ENCODE measurements at places on chromosomes 1 and 21. TPM values are rescaled to one million over a fixed set of nuclear protein-coding genes. Genes with fewer than 3 reads are reported as not detected.

DNA sequence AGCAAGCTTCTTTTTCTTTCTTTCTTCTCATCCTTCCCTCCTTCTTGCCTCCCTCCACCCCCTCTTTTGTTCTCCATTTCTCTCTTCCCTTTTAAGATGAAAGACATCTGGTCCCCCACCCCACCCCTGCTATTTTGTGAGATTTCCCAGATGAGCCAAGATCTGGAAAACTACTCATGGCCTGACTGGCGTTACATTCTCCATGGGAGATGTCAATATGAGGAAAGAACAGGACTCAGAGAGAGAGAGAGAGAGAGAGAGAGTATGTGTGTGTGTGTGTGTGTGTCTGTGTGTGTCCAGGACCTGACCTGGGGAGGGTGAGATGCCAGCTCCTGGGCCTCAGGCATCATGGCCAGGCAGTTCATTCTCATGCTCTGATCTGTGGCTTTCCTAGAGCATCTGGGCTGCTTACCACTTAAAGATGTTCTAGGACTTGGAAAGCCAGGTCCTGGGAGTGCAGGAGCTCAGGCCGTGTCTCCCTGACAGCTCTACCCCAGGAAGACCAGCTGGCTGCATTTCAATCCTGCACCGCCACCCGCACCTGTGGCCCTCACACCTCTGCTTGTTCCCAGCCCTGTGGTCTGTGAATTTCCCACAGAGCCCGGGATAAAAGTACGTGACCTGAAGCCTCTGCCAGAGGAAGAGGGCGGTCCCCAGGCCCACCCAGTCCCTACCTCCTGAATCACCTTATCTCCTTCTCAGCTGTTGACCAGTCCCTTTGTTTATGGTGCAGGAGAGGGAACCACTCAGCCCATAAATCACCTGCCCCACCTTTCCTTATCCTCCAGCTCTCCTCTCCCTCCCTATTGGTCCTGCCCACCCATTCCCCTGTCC is 3.2 kb upstream of the BEST4 start:
- no peaks in the 10 kb centered on the region for H3K27me3 ChIP-seq
- H3K27ac ChIP-seq, result no peak overlapping the region
- H3K36me3 ChIP-seq, result no peaks in the 10 kb centered on the region
- H3K4me3 ChIP-seq, result no peak overlapping the region
- DNase-seq, result no peak

- peak; percentile 57 for DNase-seq
- peaks cover 7% of the 10 kb centered on the region for H3K4me1 ChIP-seq
- H3K27ac ChIP-seq, result peak overlapping the region; percentile 78
- no peaks in the 10 kb centered on the region for H3K27me3 ChIP-seq
These were observed 667 bp downstream of the TMEM50B start for GRCh38 chr21:33478935-33479678.

DNA sequence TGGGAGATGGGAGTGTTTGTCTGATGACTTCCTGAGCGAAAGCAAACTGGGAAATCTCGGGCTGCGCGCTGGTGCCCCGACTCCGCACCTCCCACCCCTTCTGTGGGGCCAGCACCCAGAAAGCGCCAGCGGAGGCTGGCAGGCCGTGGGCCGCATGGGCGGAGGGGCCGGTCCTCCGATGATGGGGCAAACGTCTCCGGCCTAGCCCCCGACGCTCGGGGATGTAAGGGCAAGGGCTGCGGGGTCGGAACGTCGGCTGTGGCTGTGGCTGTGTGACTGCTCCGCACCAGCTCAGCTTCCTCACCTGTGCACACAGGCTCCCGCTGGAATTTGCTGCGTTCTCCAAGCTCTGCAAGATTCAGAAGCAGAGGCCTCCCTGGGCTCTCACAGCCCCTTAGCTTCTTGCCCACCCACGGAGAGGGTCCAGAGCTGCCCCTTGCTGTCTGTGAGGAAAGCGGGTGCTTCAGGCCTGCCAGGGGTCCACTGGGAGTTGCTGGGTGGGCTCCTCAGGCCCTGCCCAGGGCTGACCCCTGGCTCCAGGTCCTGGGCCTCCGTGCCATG is 35.0 kb downstream of the COL18A1 start:
- DNase-seq, result no peak
- peaks cover 12% of the 10 kb centered on the region for H3K4me1 ChIP-seq
- no peak overlapping the region for H3K4me3 ChIP-seq
- peak overlapping the region; percentile 84 for H3K27ac ChIP-seq

DNA sequence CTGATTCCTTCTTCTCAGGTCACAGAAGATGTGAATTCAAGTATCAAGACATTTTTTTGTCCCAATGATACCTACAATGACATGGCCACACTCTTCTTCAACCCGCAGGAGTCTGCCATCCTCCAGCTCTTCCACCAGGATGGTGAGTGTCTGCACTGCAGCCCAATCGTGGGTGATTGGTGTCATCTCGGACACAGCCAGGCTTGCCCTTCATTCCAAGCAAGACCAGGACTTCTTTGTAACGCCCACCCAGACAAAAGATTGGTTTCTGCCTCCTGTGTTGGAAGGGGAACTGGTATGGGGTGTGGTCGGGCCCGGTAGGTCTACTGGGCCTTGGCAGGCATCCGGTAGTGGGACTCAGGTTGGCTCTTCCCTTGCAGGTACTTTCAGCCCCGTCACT is 14.1 kb downstream of the NPPA start:
- peaks cover 2% of the 10 kb centered on the region for H3K36me3 ChIP-seq
- no peak overlapping the region for H3K27ac ChIP-seq
- no peak overlapping the region for H3K4me3 ChIP-seq
- no peaks in the 10 kb centered on the region for H3K4me1 ChIP-seq

Gene KRTAP19-1
- not detected for total RNA-seq

DNA sequence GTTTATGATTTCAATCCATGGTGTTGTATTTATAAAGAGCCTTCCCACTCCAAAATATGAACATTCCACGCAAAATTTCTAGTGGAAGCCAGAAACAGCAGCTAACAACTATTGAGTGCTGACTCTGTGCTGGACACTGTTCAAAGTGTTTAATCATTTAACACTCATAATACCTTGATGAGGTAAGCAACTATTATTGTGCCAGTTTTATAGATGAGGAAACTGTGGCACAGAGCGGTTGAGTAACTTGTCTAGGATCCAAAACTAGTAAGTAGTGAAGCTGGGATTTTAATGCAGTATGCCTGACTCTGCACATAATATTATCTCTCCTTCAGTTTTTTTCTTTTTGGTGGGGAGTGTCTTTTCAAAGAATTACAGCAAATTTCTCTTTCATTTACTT is 228.3 kb downstream of the SLC35F3 start:
- no peaks in the 10 kb centered on the region for H3K4me1 ChIP-seq
- no peak for DNase-seq
- no peak overlapping the region for H3K27ac ChIP-seq
- no peaks in the 10 kb centered on the region for H3K27me3 ChIP-seq
- no peak overlapping the region for H3K4me3 ChIP-seq

- H3K27ac ChIP-seq, result no peak overlapping the region
- H3K27me3 ChIP-seq, result no peaks in the 10 kb centered on the region
- no peak for DNase-seq
- H3K4me1 ChIP-seq, result no peaks in the 10 kb centered on the region
- H3K4me3 ChIP-seq, result no peak overlapping the region
These were observed 52.0 kb upstream of the TINAGL1 start for GRCh38 chr1:31524186-31524901.

DNA sequence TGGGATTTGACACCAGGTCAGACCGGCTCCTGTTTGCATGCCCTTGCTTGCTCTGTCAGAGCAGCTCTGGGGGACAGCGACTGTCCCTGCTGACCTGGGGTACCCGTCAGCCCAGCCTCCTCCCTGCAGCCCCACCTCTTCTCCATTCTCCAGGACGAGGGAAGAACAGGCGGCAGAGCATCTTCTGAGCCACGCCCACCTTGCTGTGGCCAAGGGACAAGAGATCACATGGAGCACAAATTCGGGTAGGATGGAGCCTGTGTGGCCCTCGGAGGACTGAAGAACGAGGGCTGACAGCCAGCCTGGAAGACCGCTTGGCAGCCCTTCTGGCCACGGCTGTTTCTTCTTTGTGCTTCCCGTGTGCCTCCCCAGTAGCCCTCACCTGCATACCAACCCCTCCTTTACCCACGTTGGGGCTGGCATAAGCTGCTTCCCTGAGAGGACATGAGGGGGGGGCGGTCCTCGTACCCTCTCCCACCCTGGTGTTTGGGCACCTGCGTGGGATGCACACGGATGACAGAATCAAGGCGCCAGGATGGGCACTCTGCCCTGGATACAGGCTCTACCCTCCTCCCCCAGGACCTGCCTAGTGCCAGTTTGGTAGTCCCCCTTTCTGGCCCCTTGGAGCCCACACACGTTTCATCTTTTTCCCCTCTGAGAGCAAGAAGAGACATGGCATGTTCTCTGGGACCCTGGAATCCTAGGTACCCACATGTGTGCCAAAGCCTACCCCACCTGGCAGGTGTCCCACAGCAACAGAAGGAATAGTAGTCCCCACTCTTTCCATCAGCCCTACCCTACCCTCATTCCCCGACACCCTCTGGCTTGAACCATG is 26.9 kb downstream of the CDK18 start:
- H3K4me3 ChIP-seq, result no peak overlapping the region
- no peaks in the 10 kb centered on the region for H3K27me3 ChIP-seq
- no peaks in the 10 kb centered on the region for H3K36me3 ChIP-seq
- H3K27ac ChIP-seq, result no peak overlapping the region
- H3K4me1 ChIP-seq, result peaks cover 3% of the 10 kb centered on the region
- peak; percentile 31 for DNase-seq

DNA sequence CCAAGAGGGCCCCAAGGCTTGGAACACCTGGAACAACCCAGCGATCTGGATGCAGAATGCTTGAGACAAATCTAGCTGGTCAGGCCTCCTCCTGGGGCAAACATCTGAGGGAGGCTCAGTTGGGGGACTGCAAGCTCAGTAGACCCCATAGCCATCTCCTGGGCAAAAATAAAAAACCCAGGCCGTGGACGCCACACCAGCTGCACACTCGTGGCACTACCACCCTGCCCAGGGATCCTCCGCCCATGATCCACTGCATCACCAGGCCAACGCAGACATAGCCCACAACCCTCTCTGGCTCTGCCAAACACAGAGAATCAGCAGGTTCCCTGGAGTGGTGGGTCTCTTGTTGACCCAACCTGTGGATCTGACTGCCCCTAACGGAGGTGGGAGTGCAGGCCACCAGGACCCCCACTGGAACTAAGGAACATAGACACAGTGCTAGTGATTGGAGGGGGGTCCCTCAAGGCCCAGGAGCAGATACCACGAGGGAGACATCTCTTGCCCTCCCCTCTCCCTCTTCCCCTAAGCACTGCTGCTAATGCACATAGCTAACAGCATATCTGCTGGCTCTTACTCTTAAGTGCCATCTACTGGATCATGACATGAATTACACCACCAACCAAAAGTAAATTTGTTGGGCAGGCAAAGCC is 147.2 kb downstream of the CHD1L start:
- no peak overlapping the region for H3K4me3 ChIP-seq
- H3K36me3 ChIP-seq, result no peaks in the 10 kb centered on the region
- no peaks in the 10 kb centered on the region for H3K27me3 ChIP-seq

GRCh38 chr1:30051777-30052176 is 671.6 kb downstream of the MATN1 start:
- no peaks in the 10 kb centered on the region for H3K4me1 ChIP-seq
- H3K4me3 ChIP-seq, result no peak overlapping the region
- H3K27ac ChIP-seq, result no peak overlapping the region

DNA sequence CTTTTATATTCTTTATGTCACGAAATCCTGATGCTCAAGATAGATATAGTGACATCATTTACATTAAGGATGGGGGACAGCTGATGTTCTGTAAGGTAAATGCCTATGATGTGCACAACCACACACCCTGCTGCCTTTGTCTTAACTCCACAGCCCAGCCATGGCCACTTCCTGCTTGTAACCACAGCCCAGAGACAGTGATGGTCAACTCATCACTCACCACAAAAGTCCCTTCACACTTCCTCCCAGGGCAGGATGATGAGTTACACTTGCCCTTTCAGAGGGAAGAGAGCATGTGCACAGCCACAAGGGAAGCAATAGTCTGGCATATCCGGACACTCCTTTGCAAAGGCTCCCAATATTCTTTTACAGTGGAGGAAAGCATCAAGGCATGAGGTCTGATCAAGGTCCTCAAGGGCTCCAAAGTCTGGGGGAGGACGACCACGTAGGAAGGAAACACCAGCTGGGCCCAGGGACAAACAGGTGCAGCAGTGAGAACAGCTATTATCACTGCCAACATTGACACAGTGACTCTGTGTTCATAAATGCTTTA is 53.8 kb downstream of the PLPP3 start:
- no peak overlapping the region for H3K27ac ChIP-seq
- DNase-seq, result no peak
- no peaks in the 10 kb centered on the region for H3K36me3 ChIP-seq
- peaks cover 35% of the 10 kb centered on the region for H3K4me1 ChIP-seq
- H3K27me3 ChIP-seq, result no peaks in the 10 kb centered on the region
- no peak overlapping the region for H3K4me3 ChIP-seq

DNA sequence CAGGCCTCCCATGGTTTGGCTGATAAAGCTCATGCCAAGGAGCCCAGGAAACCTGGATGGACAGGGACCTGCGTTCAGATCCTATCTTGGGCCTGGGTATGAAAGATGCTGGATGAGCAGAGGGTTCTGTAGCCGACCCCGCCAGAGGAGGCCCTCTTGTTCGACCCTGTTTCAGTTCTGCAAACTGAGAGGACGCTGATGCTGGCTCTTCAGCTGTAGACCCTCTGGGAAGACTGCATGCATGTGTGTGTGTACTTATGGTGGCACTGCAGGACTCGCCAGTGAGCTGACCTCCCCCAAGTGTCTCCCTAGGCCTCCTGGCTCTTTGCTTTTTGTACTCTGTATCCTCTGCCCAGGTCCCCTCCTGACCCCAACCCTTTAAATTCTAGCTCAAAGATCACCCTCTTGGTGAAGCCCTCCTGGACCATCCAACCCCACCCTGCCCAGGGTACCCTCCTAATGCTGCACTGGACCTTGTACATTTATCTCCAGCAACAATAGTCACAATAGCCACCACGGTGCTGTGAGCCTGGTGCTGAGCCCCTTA is 1.6 kb downstream of the EPS8L3 start:
- H3K4me3 ChIP-seq, result no peak overlapping the region
- DNase-seq, result peak; percentile 6
- H3K27me3 ChIP-seq, result no peaks in the 10 kb centered on the region
- no peak overlapping the region for H3K27ac ChIP-seq
- peaks cover 13% of the 10 kb centered on the region for H3K4me1 ChIP-seq

Gene AIM2
- total RNA-seq, result not detected

Gene CLIC6
- total RNA-seq, result 1.0 TPM

Gene NCMAP
- total RNA-seq, result not detected

- peaks cover 3% of the 10 kb centered on the region for H3K27me3 ChIP-seq
- no peak overlapping the region for H3K27ac ChIP-seq
- DNase-seq, result no peak
- no peaks in the 10 kb centered on the region for H3K36me3 ChIP-seq
These were observed 152.3 kb upstream of the SPAG17 start for GRCh38 chr1:118337346-118337745.

GRCh38 chr1:176102768-176103350 is 104.2 kb downstream of the COP1 start:
- no peaks in the 10 kb centered on the region for H3K4me1 ChIP-seq
- H3K27me3 ChIP-seq, result no peaks in the 10 kb centered on the region
- H3K36me3 ChIP-seq, result no peaks in the 10 kb centered on the region
- DNase-seq, result no peak
- no peak overlapping the region for H3K27ac ChIP-seq
- no peak overlapping the region for H3K4me3 ChIP-seq

Gene CASQ2
- total RNA-seq, result 6.2 TPM

Gene LEFTY2
- total RNA-seq, result 26.5 TPM

Data from ovary (tissue), 10 donors.